ENCODE measurements at places on chromosomes 5 and 9. TPM values are rescaled to one million over a fixed set of nuclear protein-coding genes. Genes with fewer than 3 reads are reported as not detected.

GRCh38 chr5:78504704-78505677 is 143.6 kb downstream of the LHFPL2 start:
- DNase-seq, result peak; percentile 96

GRCh38 chr5:160675988-160676387 is 176.0 kb downstream of the ATP10B start:
- DNase-seq, result no peak

DNA sequence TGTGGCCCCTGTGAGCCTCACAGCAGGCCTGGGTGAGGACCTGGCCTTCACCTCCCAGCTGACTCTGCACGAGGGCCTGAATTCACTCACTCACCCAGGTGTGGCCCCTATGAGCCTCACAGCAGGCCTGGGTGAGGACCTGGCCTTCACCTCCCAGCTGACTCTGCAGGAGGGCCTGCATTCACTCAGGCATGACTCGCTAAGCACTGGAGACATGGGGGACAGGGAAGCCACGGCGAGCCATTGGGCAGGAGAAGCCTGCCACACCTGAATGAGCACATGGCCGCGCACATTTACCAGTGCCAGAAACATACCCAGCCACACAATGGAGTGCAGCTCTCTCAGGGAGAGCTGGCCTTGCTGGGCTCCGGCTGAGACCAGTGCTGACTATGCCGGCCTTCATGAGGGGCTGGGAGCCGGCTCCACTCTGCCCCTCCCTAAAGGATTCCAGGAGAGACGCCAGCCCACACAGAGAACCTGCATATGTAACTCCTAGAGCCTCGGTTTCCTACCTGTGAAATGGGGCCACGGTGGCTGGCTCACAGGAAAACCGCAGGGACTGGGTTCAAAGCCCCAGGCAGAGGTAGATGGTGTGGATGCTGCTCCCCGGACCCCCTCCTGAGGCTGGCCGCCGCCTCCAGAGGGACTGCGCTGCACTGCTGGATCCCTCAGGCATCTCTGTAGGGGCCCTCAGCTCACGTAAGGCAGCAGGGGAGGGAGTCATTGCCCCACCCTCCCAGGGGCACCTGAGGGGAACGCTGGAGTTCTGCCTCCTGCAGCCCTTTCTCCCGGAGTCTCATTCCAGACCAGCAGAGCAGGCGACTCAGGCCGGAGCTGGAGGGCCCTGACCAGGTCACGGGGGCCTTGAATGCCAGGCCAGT is 7.2 kb downstream of the ADAMTS2 start:
- DNase-seq, result no peak

GRCh38 chr9:127567035-127567729 is 44.9 kb upstream of the STXBP1 start:
- peak; percentile 88 for DNase-seq

NMUR2 gene
- total RNA-seq, result not detected

FAM169A gene
- 3.3 TPM for total RNA-seq

DNA sequence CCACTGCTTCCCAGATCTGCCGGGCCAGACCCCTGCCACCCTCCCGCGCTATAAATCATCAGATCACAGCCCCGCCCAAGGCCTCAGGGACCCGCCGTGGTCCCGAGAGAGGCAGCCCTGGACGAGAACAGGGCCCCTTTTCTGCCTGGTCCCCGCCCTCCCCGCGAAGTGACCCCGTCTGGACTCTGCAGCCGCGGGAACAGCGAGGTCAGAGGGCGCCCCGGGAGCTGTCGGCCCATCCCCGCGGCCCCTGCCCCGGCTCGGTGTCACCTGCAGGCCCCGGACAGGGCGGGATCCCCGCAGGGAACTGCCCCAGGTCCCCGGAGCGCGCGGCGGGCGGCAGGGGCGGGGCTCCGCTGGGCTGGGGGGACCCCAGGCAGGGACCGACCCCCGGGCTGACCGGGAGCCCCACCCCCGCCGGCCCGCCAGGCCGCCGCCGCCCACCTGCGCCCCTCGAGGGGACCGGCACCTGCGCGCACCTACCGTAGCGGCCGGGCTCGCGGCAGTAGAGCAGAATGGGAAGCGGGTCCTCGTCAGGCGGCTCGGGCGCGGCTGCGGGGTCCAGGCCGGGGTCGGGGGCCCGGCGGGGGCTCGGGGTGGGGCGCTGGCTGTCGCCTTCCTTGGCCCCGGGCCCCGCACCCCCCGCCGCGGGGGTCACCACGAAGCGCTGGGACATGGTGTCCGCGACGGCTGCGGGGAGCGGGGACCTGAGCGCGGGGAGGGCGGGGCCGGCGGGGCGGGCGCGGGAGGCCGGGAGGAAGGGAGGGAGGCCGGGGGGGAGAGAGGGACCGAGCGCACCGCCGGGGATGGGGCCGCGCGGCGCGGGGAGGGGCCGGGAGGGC is 43.5 kb upstream of the SLC12A7 start:
- DNase-seq, result no peak

PCAT7 gene
- not detected for total RNA-seq

ZNF879 gene
- 3.7 TPM for total RNA-seq

HAND1 gene
- 69.2 TPM for total RNA-seq

GRCh38 chr5:126633552-126633951 is 32.8 kb downstream of the PHAX start:
- DNase-seq, result no peak

- DNase-seq, result no peak
These were observed 309.3 kb downstream of the KIAA0825 start for GRCh38 chr5:94309141-94309540.

SNCAIP gene
- 4.3 TPM for total RNA-seq

DIRAS2 gene
- total RNA-seq, result 0.33 TPM

DNA sequence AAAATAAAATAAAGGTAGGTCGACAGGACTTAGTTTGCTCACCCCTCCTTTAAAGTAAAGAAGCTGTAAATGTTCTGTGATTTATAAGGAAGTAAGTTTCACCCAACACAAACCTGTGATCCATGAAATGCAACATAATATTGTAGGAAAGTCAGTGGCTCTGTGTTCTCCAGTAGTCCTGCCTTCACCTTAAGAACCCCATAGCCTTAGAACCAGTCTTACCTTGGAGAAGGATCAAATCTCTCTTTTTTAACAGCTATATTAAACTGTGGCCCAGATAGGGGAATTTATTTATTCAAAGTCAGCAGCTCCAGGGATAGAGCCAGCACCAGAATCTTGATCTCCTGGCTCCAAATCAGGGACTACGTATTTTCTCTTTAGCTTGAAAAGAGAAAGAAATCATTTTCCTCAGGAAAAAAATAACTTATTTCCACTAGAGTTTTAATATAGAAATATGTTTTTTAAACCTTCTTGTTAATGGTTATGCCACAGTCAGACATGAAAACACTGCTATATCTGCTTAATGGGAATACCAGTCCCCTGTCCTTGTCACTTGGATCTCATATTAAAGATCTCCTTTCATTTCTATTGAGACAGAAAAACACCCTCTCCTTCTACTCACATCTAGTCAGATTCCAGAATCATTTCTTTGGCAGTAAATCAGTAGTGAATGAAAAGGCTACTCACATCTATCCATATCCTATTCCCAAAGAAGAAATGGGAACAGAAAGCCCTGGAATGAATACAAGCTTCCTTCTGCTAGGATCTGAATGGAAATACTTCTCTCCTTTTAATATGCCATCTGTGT is 269.2 kb upstream of the TNC start:
- DNase-seq, result no peak

- DNase-seq, result no peak
These were observed 70.6 kb downstream of the SMARCA2 start for GRCh38 chr9:2085716-2086115.

GRCh38 chr9:36597412-36598178 is 24.9 kb downstream of the MELK start:
- no peak for DNase-seq

DNA sequence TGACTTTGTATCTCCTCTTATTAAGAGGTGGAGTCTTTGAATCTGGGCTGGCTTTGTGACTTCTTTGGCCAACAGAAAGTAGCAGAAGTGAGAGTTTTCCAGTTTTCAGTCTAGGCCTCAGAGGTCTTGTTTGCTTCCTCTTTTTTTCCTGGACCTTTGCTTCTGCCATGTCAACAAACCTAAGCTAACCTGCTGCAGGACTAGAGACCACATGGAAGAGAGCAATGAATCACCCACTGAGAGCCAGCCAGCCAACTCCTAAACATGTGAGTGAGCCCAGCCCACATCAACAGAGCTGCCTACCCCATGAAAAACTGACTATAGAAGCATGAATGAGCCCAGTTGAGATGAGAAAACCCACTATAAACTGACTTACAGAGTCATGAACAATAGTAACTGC is 29.9 kb downstream of the MRPL22 start:
- DNase-seq, result no peak

- DNase-seq, result peak; percentile 56
These were observed 275.3 kb downstream of the GADD45G start for GRCh38 chr9:89880161-89880560.
